Mesendoderm (in vitro differentiated cells): ENCODE measurements at places on chromosomes 2 and 18.

DNA sequence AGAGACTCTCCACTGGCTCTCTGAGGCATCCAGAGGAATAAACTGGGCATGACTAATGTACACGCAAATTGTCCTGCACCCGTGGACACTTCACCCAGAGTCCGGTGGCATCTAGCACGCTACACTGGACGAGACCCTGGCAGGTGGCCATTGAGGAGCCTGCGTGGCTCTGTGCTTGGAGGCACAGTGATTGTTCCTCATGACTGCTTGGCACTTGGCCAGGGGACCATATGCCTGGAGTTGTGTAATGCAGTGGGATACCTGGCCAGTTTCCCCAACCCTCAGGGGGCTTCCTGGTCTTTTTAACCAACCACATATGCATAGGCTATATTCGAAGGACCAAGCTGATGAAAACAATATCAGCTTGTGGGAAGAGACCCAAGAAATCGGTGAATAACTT, 66.6 kb downstream of the MTCL1 start:
- H3K4me3 ChIP-seq: no peak overlapping the region
- no peaks in the 10 kb centered on the region for H3K36me3 ChIP-seq
- H3K27ac ChIP-seq: no peak overlapping the region
- no peaks in the 10 kb centered on the region for H3K4me1 ChIP-seq
- H3K27me3 ChIP-seq: no peaks in the 10 kb centered on the region

GRCh38 chr2:180657054-180657453, 323.4 kb upstream of the UBE2E3 start:
- no peak overlapping the region for H3K4me3 ChIP-seq
- H3K36me3 ChIP-seq: no peaks in the 10 kb centered on the region
- peak; percentile 73 for DNase-seq

GRCh38 chr18:39365836-39366485, 1800.4 kb upstream of the CELF4 start:
- no peaks in the 10 kb centered on the region for H3K36me3 ChIP-seq
- H3K4me3 ChIP-seq: no peak overlapping the region
- no peaks in the 10 kb centered on the region for H3K4me1 ChIP-seq
- no peaks in the 10 kb centered on the region for H3K27me3 ChIP-seq
- DNase-seq: no peak

DNA sequence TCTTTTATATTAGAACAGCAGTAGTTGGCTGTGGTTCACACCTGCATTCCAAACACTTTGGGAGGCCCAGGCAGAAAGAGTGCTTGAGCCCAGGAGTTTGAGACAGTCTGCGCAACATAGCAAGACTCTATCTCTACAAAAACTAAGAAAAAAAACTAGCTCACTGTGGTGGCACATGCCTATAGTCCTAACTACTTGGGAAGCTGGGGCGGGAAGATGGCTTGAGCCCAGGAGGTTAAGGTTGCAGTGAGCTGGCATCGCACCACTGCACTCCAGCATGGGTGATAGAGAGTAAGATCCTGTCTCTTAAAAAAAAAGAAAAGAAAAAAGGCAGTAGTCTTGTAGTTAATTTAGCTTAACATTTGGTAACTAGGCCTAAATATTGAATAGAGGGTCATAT, 136.6 kb downstream of the AGPS start:
- DNase-seq: no peak
- H3K36me3 ChIP-seq: no peaks in the 10 kb centered on the region
- no peaks in the 10 kb centered on the region for H3K4me1 ChIP-seq
- peak overlapping the region; percentile 17 for H3K27ac ChIP-seq

DNA sequence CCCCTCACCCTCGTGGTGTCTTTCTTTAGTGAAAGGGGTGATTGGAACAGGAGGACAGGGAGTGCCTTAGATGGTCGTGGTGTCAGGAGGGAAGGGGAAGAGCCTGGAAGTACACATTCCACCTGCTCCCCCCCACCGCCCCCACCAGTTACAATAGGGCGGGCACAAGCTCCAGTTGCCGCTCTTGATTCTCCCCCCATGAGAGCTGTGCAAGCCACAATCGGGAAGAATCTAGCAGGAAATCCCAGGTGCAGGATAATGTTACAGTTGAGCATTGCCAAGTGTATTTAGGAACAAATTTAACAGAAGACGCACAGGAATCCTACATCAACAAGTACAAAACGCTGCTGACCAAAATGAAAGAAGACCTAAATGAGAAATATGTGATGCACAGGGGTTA, 73.6 kb downstream of the ASAP2 start:
- H3K4me1 ChIP-seq: no peaks in the 10 kb centered on the region
- no peak overlapping the region for H3K4me3 ChIP-seq
- H3K27ac ChIP-seq: no peak overlapping the region
- DNase-seq: no peak
- no peaks in the 10 kb centered on the region for H3K36me3 ChIP-seq

DNA sequence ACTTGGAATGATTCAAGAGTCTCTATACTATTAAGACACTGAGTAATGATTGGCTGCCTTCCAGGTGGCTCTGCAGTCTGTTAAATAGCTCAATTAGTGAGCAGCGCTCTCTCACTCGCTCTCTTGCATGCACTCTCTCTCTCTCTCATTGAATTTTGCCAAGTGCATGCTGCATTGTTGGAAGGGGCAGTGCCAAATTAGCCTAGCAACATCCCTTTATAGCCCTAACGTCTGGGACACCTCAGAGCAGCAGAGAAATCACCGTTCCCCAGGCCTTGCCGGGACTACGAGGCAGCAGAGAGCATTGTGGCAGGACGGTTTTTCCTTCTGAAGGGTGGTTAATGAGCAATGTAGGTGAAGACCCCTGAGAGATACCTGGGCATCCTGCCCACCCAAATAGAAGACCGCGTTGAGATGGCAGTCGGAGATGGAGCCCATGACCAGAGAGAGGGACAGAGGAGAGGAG, 447.6 kb upstream of the POU3F3 start:
- H3K4me3 ChIP-seq: no peak overlapping the region
- no peaks in the 10 kb centered on the region for H3K27me3 ChIP-seq
- no peaks in the 10 kb centered on the region for H3K4me1 ChIP-seq
- no peak for DNase-seq
- no peak overlapping the region for H3K27ac ChIP-seq
- no peaks in the 10 kb centered on the region for H3K36me3 ChIP-seq

- H3K27me3 ChIP-seq: peaks cover 23% of the 10 kb centered on the region
- no peak for DNase-seq
- H3K4me1 ChIP-seq: peaks cover 3% of the 10 kb centered on the region
- H3K4me3 ChIP-seq: no peak overlapping the region
- H3K36me3 ChIP-seq: no peaks in the 10 kb centered on the region
- no peak overlapping the region for H3K27ac ChIP-seq
Measured at GRCh38 chr2:219483451-219484342, 15.0 kb upstream of the GMPPA start.

- no peak overlapping the region for H3K27ac ChIP-seq
- H3K4me1 ChIP-seq: no peaks in the 10 kb centered on the region
- H3K36me3 ChIP-seq: no peaks in the 10 kb centered on the region
- no peaks in the 10 kb centered on the region for H3K27me3 ChIP-seq
Measured at GRCh38 chr18:74184875-74185274, 36.6 kb downstream of the TIMM21 start.

- H3K4me3 ChIP-seq: no peak overlapping the region
- peaks cover 12% of the 10 kb centered on the region for H3K4me1 ChIP-seq
- H3K27ac ChIP-seq: no peak overlapping the region
- peak; percentile 34 for DNase-seq
- no peaks in the 10 kb centered on the region for H3K27me3 ChIP-seq
- H3K36me3 ChIP-seq: no peaks in the 10 kb centered on the region
Measured at GRCh38 chr18:57084331-57085271, 62.3 kb upstream of the BOD1L2 start.

- H3K27ac ChIP-seq: no peak overlapping the region
- H3K4me3 ChIP-seq: no peak overlapping the region
- H3K4me1 ChIP-seq: no peaks in the 10 kb centered on the region
- H3K27me3 ChIP-seq: no peaks in the 10 kb centered on the region
- no peaks in the 10 kb centered on the region for H3K36me3 ChIP-seq
- no peak for DNase-seq
Measured at GRCh38 chr18:23986600-23987359, 27.8 kb upstream of the TTC39C start.

DNA sequence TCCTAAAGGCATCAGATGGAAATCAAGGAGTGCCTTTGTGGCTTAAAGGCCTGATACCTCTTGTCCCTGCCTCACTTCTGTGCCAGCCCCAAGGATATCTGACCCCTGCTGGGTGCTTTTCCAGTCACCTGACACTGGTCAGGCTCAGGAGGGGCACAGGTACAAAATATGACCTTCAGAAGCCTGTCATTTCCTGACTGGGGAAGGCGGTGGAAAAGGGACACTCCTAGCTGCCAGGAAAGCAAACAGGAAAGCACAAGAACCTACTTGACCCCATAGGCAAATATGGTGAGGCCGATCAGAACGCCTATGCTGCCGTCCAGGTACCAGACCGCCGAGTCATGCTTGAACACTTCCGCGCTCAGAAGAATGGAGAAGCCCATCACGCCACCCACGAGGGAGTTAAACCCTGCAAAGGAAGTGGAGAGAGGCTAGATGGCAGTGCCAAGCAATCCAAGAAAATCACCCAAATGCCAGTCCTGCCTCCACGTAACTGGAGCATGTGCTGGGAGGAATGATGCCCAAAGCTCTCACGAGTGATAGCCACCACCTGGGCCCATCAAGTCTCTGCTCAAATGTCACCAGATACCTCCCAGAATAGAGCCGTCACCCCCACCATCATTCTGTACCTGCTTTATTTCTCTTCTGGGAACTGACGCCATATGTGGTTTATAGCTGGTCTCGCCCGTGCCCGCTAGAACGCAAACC, 204.0 kb downstream of the MGAT5 start:
- DNase-seq: no peak
- H3K27ac ChIP-seq: no peak overlapping the region
- no peaks in the 10 kb centered on the region for H3K27me3 ChIP-seq
- no peak overlapping the region for H3K4me3 ChIP-seq
- no peaks in the 10 kb centered on the region for H3K36me3 ChIP-seq
- no peaks in the 10 kb centered on the region for H3K4me1 ChIP-seq
